ENCODE measurements at places on chromosomes 3 and 15.

GRCh38 chr3:124920718-124921117, 13.8 kb downstream of the MUC13 start:
- DNase-seq = no peak

DNA sequence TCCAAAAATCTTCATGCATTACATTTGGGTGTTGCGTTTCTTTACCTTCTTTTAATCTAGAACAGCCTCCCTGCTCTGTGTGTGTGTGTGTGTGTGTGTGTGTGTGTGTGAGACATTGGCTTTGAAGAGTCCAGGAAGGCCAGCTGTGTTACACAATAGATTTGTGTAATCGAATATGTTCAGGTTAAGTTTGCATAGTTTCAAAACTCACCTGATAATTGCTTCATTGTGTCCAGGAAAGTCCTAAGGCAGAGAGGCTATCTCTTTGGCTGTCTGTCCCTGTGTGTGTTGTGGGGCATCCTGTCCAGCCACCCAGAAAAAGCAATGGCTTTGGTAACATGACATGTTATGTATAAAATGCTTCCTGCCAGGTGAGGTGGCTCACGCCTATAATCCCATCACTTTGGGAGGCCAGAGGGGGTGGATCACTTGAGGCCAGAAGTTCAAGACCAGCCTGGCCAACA, 37.5 kb downstream of the ZNF710 start:
- no peak for DNase-seq

DNA sequence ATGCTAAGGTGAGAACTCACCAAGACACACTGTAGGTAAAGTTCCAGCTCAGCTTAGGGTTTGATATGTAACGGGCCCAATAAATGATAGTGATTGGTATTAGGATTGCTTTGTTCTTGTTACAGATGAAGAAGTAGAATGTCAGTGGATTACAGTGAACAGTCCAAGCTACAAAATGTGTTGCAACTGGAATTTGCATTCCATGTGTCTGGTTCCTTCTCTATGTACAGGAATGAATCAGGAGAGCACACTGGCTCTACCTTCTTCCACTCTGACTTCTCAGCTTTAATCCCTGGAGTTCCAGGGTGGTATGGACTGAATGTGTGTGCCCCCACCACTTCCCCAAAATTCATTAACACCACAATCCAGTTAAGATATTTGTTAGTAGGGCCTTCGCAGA, 730.4 kb upstream of the CFAP20DC start:
- no peak for DNase-seq

GRCh38 chr15:65346856-65347598, 30.8 kb downstream of the IGDCC3 start:
- DNase-seq = no peak

DNA sequence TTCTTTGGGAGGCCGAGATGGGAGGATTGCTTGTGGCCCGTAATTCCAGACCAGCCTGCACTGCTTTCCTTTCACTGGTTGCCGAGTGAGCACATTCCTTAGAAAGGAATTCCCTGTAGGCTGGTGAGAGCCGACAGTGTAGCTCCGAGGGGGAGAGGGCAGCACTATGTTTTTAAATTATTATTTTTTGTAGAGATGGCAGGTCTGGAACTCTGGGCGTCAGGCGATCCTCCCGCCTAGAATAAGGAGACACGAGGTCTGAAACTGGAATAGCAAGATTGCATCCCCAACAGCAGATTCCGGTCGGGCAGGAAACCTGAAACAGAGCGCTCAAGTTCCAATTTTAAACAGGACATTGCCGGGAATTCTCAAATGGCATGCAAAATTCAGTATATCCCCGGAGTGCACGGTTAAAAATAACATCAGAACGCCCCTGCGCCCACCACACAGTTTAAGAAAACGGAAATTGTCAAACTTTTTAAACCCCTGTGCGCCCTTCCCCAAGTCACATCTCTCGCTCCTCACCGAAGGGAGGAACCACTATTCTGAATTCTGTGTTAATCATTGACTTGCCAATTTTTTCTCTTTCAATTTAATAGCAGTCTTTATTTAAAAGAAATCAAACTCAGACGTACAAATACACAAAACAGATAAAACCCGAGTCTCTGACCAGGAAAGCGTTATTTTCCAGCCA, 643 bp upstream of the RNU5B-1 start:
- DNase-seq = no peak

- no peak for DNase-seq
These were observed 39.6 kb downstream of the FLNB start for GRCh38 chr3:58047826-58048225.

- peak; percentile 46 for DNase-seq
These were observed 15.7 kb downstream of the KIF9 start for GRCh38 chr3:47266709-47267489.

GRCh38 chr3:66450390-66451022, 50.3 kb downstream of the LRIG1 start:
- no peak for DNase-seq

GRCh38 chr3:160413613-160414248, 14.3 kb downstream of the SMC4 start:
- DNase-seq = peak; percentile 77

DNA sequence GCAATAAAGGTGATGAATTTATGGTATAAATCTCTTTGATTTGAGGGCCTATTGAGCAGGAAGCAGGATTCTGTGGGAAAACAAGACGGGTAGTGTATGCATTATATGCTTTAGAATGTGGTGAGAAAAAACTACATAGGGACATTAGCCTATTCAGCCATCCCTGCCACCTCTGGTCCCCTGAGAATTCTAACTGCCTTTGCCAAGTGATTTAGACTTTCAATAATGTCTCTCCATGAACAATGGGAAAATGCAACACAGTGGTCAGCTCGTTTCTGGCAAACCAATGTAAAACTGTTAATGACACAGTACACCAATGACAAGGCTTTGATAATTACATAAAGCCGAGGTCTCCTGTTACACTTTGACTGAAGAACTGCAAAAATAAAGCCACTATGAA, 314.7 kb upstream of the CNTN4 start:
- DNase-seq = no peak
